ENCODE measurements at places on chromosomes 1 and 21.

DNA sequence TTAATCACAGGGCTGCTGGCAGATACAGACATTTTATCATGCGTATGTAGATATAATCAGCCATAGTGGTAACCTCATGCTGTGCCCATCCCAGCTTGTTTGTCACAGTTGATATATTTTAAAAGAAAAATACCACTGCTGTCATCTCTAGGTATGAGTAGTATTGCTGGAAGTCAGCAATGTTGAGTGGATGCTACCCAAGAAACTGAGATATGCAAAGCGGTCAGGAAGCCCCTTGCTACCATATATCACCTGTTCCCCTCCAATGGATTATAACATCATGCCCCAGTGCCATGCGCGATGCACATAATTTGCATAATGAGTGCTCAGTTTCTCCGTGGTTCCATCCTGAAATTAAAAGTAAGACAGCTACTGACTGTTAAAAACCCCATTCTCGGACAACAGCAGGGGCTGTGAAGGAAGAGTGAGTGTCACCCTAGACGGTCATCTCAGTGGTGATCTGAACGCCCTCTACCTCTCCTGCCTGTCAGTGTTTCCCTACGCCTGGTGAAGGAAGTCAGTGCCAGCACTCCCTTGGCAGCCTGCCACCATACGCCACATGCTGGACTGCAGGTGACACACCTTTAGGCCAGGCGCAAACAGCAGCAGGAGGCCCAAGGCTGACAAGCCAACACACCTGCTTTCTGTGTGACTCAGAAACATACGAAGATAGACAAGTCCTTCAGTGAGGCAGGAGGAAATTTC is 2.7 kb downstream of the IL10RB start:
- DNase-seq = no peak

DNA sequence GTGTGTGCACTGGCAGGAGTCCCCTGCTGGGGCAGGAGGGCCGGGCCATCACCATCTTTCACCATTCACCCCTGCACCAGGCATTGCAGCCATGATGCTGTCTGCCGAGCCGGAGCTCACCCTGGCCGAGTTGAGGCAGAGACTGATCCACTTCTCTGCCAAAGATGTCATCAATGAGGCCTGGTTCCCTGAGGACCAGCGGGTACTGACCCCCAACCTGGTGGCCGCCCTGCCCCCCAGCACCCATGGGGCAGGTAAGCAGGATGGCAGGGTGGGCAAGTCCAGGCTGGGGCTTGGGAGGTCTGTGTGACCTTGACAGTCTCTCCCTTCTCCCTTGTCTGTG is 18.6 kb downstream of the PCSK9 start:
- no peak for DNase-seq

DNA sequence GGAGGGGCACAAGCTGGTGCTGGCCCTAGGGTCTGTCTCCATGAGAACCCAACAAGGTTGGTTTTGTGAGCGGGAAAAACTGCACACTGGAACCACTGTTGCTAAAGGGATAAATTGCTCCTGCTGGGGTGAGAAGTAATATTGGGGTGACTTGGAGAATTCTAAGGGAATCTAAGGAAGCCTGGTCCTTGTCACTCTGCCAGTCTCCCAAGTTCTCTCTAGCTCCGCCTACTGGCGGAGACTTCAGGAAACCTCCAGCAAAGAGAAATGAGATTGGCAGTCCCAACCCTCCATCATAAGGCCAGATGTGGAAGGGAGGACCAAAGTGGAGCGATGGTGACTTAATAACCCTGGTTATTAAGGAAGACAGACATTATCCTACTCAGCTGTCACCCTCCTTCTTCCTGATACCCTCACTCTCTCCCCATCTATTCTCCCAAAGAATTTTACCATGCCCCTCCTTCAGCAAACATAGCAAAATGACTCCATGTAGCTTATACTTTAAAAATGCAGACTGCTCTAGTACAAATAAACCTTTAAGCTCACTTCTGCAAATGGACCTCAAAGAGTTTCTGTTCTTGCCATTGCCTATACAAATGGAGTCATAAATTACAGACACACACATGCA is 2.7 kb downstream of the LCE1F start:
- DNase-seq = no peak

DNA sequence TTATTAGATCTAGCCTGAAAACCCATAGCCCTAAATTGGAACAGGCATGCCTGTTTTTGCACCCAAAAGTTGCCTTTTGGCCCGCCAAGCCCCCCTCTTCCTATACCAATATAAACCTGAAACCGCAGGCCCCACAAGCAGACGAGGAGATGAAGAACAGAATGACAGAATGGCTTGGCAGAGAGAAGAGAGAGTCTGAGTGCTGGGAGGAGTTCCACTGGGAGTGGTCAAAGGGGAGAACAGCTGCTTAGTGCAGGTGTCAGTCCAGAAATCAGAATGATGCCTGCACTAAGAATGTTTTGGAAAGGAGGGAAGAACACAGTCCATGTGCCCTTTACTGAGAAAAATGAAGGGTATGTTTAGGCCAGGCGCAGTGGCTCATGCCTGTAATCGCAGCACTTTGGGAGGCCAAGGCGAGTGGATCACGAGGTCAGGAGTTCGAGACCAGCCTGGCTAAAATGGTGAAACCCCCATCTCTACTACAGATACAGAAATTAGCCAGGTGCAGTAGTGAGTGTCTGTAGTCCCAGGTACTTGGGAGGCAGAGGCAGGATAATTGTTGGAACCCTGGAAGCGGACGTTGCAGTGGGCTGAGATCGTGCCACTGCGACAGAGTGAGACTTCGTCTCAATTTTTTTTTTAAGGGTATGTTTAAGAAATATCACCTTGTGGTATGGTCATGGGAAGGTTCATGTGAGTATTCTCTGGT is 9.4 kb downstream of the DYRK1A start:
- no peak for DNase-seq

DNA sequence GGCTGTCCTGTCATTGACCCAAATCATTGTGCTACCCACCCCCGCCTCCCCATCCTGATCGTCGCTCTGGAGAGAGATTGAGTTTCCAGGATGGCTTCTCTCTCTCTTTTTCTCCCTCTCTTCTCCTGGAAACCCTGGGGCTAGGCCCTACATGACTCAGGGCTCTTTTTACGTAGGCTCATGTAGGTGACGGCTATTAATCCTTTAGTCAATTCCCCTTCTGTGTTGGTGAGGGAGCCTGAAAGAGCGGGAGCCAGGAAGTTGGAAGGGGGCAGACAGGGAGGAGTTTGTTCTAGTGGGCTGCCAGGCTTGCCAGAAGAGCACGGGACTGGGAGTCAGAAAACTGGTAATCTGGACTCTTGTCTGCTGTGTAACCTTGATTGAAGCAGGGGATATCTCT is 9.7 kb downstream of the ATP2B4 start:
- no peak for DNase-seq

DNA sequence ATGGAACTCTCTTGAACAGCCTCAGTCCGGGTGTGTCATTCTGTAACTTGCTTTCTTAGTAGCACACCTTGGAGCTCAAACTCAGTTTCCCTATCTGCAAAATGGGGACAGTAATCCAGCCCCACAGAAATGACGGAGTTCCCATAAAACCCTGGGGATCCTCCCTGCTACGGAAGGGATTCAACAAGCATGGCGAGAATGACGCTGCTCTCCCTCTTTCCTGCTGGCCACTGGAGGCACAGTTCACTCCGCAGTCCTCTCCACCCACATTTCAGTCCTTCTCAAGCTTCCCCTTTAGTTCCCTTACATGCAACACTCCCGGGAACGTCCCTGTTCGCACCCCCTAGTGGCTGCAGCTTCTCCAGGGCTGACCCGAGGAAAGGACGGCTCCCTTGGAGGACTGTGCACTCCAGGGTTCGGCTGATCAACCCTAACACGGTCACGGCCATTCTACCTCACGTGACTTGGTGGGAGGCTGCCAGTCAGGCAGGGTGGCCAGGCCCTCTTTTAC is 20.6 kb downstream of the RUNX3 start:
- peak; percentile 1 for DNase-seq

DNA sequence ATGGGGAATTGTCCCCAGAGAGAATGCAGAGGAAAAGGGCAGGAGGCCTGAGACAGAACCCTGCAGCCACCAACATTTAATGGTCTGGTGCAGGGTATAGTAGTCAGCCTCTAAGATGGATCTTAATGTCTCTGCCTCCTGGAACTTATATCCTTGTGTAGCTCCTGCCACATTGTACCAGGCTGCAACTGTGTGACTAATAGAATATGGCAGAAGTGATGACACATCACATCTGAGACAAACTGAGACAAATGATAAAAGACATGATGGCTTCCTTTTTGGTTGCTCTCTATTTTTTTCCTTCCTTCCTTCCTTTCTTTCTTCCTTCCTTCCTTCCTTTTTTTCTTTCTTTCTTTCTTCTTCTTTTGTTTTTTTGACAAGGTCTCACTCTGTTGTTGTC is 37.1 kb upstream of the CYP4B1 start:
- DNase-seq = no peak

DNA sequence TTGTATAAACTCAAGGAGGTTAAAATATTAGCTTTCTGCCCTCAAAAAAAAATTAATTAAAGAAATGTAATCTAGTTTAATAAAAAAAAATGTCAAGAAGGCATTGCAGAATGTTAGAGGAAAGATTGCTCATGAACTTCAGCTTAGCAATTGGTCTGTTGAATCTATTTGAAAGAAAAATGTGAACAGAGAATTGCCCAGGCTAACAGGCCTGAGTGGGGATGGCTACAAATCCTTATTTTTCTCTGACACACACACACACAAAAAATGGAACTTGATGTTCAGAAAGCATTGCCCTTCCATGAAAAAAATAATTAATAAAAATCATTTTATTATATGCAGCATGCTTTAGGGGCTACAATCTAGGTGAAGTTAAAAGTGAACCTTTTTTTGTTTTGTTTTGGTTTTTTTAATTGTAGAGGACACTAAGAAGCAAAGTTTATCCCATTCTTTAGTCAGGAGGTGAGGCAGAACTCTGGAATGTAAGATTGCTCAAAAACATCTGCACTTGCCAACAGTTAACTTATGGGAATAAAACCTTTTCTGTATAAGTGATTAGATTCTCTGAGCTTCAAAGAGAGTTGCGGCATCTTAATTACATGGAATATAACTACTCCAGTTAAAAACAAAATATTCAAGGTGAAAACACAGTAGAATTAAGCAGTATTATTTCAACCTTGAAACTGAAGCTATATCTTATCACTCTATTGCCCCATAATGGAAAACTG is 658.5 kb upstream of the ADGRL2 start:
- no peak for DNase-seq

DNA sequence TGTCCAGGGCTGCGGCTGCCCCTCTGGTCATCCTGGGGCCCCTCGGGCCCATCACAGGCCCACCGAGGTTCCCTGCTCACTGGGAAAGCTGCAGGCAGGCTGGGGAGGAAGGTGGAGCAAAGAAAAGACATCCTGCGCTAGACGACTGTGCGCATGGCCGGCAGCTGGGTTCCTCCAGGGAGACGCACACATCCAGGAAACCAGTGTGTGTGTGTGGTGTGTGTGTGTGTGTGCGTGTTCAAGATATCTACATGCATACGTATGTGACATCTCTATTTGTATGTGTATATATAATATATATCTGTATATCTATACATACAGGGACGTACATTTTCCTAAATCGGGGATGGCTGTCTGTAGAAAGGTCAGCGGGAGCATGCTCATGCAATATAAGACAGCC is 63.7 kb downstream of the ACOT7 start:
- DNase-seq = no peak

DNA sequence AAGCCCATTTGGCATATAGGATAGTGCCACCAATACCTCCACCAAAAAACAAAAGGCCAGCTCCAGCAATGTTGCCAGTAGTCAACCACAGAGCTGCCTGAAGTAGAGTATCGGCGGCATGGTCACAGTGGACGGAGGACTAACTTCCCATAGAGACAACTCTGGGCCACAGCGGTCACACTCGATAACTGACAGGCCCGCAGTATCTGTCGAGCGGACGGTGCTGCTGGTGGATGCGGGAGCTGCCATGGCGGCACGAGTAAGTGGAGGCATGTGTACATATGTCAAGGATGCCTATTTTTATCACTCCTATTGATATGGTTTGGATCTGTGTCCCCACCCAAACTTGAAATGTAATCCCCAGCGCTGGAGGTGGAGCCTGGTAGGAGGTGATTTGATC is 4.1 kb downstream of the KRTAP12-1 start:
- DNase-seq = no peak

- no peak for DNase-seq
Observed at GRCh38 chr1:224052772-224053171, 61.1 kb upstream of the FBXO28 start.

- no peak for DNase-seq
Observed at GRCh38 chr1:23417570-23417969, 7.0 kb downstream of the TCEA3 start.

- no peak for DNase-seq
Observed at GRCh38 chr1:30323841-30324240, 399.5 kb downstream of the MATN1 start.

GRCh38 chr1:32967888-32968568 is 3.4 kb upstream of the RNF19B start:
- DNase-seq = no peak

- DNase-seq = no peak
Observed at GRCh38 chr1:39110325-39110851, 84.2 kb downstream of the NDUFS5 start.

All from CD4-positive, alpha-beta T cell (primary cell).